ENCODE measurements at places on chromosomes 3 and 15.

DNA sequence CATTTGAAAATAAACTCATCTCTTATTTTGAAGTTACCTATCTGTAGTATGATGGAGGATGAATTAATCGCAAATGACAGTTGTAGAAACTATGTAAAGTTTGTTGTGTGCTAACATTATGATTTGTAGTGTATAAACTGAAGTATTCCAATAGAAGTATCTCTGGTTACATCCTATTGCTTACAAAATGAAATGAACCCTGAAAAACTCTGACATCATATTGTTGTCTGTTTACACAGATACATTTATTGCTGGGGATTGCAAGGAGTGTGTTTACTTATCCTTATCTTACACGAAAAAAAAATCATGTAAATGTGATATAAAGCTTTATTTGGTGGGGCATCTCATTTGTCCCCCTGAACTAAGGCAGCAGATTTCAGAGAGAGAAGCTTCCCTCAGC is 2.6 kb upstream of the ABHD10 start:
- DNase-seq = no peak

GRCh38 chr3:114727373-114727772 is 419.7 kb downstream of the ZBTB20 start:
- no peak for DNase-seq

DNA sequence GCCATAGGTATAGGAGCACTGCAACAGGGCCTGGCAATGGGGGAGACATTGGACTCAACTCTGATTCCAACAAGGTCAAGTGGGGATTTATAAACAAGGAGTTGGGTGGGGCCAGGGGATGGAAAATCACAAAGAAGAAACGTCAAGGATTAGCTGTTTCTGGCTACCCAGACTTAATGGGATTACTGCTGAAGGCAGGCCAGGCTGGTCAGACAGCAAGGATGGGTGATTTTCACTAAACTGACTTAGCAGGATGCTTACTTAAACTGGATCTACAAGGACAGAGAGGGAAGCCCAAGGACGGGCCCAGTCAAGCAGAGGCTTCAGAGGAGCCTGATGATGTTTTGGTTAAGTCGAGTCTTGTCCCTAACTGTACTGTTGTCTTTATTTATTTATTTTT is 76.2 kb downstream of the USP13 start:
- no peak for DNase-seq

DNA sequence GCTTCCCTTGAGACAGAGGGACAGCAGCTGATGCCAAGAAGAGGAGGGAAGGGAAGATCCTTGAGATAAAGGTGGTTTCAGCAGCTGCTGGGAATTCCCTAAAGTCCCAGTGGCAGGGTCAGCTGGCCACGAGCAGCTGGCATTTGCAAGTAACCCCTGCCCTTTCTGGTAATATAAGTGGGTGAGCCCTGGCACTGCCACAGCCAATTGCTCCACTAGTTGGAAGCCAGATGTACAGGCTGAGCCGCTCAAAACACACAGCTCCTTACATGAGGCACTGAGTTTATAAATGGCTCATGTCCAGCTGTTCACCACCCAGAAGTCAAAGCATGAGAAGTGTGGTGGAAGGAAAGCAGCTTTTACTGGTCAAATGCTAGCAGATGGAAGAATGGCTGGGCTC is 35.4 kb downstream of the PRR20G start:
- DNase-seq = no peak

- DNase-seq = peak; percentile 28
Measured at GRCh38 chr3:97815149-97815917, 6.5 kb upstream of the CRYBG3 start.

GRCh38 chr15:31487811-31488436 is 161.3 kb downstream of the KLF13 start:
- peak; percentile 43 for DNase-seq

Measured in activated naive CD8-positive, alpha-beta T cell treated with anti-CD3 and anti-CD28 coated beads for 36 hours (primary cell).